ENCODE measurements at places on chromosomes 2 and 18.

GRCh38 chr18:62788876-62789275 lies 73.5 kb downstream of the PHLPP1 start:
- DNase-seq = no peak

DNA sequence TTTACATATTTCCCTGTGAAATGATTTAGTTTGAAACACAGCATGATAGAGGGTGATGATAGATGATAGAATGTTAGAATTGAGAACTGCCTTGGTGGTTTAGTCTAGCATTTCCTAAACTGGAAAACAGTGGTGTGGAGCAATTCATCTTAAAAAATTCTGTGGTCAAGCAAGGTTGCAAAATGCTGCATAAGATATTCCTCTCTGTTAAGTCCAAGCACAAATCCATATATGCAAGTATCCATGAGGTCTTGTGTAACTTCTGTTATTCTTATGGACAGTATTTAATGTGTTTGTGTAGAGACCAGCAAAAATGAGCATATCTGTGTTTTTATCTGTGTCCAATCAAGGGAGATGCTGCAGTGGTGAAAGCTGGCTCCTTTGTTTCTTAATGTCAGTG lies 30.0 kb downstream of the CPS1 start:
- no peak for DNase-seq

DNA sequence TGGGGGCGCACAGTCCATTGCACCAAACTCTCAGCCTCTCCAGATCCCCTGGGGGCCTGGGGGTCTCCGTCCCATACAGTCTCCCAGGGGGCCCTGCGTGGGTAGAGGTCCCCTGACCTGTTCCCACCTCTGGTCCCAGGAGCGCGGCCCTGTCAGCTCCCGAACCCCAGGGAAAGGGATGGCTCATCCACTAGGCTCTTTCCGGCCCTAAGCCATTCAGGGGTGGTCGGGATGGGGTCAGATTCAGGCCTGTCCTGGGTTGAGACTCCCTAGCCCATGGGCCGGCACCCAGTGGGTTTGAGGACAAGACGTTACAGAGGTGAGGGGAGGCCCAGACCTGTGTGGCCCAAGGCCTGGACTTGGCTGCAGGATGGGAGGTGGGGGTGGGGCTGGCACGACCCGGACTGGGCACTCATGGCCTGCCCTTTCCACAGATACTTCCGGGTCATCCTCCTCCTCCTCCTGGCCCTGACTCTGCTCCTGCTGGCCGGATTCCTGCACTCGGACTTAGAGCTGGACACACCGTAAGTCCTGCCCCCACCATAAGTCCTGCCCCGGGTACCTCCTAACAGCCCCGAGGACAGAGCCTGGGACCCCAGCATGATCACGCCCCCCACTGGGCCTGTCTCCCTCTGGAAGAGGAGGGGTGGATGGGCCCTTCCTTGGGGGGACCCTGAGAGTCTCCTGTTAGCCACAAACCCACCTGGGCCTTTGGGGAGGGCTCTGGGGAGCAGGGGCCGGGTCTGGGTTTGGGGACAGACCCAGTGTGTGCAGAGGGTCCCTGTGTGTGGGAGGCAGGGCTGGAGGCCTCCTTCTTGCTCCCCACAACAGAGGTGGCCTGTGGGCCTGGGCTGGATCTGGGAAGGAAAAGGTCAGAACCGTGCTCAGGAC lies 10.1 kb upstream of the NEU4 start:
- DNase-seq = peak; percentile 2

- no peak for DNase-seq
Measured at GRCh38 chr18:32509111-32509510, 38.4 kb upstream of the GAREM1 start.

All from activated CD4-positive, alpha-beta T cell treated with anti-CD3 and anti-CD28 coated beads, Interleukin-2, amount 50 U/mL, for 48 hours (primary cell).